Stimulated activated CD8-positive, alpha-beta memory T cell treated with anti-CD3 and anti-CD28 coated beads, Interleukin-4, amount 100 ng/mL, for 1 hour (primary cell): ENCODE measurements at places on chromosomes 1 and 21.

GRCh38 chr1:101131239-101131843, 105.5 kb upstream of the S1PR1 start:
- DNase-seq, result no peak

DNA sequence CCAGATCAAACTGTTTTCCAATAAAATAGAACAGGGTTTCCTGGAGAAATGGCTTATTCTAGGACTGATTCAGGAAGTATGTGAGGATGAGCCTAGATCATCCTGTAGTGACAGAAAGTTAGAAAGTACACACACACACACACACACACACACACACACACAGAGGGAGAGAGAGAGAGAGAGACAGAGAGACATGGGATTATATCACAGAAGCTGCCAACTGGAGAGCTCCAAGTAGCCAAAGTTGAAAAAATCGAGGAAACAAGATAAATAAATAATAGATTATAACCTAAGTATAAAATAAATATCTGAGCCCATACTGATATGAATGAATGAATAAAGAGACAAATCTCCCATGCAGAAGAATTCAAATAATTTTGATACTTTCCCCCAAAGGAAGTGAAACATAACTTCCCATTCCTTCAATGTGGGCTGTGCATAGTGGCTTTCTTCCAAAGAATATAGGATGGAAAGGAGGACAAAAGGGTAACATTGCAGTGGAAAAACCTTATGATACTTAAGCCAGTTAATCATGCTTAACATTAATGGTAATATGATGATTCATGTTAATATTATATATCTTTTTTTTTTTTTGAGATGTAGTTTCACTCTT, 171.6 kb downstream of the NTPCR start:
- DNase-seq, result no peak

DNA sequence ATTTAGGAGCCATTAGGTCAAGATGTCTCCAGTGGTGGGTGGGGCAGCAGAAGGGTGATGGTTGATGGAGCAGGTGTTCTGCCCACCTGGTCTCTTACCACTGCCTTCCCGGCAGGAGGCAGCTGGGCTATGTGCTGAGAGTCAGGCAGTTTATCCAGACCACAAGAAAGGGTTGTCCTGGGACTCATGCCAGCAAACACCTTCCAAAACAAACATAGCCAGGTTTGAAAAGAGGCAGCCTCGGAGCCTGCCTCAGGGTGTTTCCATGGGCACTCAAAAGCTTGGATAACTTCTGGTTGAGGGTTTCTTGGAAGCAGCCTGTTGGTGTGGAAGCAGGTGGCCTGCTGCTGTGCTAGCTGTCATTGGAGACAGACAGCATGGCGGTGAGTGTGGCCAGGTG, 187.2 kb downstream of the PCP4 start:
- DNase-seq, result no peak

DNA sequence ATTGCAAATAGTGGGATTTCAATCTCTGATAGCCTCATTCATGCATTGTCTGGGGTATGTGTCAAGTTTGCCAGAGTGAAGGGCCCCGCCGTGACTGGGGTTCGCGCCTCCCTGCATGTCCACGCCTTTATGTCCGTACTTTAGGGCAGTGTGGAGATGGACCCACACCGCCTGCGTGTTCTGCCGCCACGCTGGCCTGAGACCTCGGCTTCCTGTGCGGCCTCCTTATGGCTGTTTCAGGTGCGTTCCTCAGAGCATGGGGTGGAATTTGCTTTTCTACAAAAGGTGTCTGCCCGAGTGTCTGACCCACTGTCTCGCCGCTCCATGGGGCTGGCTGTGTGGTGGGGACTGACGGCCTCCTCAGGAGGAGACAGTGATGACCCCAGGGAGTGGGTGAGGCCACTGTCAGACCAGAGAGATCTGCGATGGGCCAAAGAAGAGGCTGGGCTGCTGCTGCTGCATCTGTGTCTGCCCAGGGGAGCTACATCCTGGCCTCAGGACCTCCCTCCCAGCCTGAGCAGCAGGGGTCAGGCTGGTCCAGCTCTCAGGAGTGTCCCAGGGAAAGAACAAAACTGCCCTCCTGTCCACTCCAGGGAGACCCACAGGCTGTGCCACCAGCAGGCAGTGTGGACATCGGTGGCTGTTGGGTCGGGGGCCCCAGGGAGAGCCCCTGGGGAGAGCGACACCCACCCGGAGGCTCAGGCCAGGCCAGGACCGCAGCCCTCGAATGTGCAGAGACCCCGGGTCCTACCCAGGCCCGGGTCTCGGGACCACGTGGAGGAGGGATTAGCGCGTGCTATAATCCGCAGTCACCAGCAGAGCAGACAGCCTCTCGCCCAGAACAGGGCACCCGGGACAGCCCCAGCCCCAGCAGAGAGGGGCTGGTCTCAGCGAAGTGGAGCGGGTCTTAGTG, 9.8 kb upstream of the SLC19A1 start:
- DNase-seq, result no peak

DNA sequence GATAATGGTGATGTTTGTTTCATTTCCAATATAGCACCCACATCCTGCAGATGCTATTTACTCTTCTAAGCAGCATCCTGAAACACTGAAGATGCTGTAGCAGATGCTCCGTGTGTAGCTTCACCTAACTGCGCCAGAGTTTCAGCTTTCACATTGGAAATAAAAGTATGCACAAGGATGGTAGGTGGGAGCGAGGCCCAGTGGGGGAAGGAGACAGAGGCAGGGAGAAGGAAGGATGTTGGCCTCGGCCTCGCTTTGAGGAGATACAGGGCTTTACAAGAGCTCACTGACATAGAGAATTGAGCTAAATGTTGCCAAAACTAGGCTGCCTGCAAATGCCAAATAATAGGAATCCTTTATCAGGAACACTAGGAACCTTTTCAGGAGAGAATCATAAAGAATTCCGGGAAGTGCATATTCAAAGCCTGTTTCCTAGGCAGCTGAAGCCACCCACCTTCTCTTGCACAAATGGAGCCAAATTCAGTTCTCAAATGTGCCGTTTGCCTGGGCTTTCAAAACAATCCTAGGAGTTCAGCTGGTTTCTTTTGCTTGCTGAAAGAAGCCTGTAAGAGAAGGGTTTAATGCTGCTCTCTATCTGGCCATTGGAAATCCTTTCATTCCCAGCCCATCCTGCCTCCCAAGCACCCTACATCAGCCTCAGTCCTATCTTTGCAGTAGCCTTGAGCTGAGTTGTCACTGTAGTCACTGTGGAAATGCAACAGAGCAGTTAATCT, 135.4 kb upstream of the ATP1B1 start:
- no peak for DNase-seq

DNA sequence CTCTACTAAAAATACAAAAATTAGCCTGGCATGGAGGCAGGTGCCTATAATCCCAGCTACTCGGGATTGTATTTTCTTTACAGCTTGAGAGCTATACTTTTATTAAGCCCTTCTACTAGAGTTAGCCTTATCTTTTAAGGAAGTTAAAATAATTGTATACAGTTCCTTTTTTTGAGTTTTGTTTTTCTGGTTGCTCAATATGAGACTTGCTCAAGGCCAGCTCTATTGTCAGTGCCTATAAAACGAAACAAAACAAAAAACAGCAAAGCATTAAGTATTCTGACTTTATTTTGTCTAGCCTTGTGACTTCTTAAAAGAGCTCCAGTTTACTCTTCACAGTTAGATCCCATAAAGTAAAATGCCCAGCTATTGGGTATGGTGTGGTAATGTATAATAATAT, 17.2 kb downstream of the PKN2 start:
- no peak for DNase-seq

DNA sequence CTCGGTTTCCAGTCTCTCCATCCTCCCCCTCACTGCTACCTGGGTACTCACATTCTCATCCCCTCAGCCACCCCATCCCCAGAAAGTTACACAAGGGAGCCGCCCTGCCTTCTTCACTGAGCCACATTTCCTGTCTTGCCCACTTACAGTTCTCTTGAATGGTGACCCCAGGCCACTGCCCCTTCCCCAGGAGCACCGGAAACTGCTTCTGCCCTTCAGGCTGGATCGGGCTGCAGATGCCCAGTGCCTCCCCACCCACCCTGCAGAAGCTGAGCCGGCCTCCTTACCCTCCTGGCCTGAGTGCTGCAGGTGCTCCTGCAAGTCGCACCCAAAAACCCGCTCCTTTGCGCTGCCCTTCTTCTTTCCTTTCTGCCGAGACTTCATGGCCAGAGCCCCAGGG, 450 bp downstream of the ARHGAP30 start:
- DNase-seq, result no peak

DNA sequence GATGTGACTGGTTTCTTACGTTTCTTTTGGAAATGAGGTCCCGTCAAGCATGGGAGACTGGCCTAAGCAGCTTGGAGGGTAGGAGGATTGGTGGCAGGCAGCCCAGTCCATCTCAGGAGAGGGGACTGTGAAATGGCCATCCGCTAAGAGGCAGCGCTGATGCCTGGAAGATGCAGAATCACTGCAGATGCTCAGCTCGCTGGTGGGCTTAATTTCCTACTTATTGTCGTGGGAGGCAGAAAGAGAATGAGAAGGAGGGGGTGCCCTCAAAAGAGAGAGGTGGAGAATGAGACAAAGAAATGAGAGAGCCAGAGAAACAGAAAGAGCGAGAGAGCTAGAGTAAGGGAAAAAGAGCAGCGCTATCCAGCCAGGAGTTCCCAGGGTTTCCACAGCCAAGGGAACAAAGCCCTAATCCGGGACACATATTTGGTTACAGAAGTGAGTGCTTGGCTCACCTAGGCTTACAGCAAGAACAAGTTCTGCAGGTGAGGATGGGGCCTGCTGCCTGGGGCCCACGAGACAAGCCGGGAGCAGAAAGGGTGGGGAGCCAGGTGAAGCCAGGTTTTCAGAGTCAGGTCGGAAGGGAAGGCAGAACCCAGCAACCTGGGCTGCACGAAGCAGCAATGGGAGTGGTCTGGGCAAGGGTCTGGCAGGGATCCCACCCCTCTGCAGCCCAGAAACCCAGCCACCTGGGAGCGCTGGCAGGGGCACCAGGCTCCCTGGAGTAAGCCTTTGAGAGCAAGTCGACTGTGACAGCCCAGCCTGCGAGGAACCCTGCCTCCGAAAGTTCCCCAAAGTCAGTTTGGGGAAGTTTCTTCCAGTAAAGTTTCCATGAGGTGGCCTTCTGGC, 5.8 kb downstream of the ECE1 start:
- DNase-seq, result no peak

GRCh38 chr1:109433322-109433721, 7.1 kb upstream of the PSMA5 start:
- no peak for DNase-seq

GRCh38 chr1:54475357-54475881, 69.2 kb upstream of the SSBP3 start:
- no peak for DNase-seq

GRCh38 chr1:85137660-85138059, 63.2 kb downstream of the SYDE2 start:
- no peak for DNase-seq

- no peak for DNase-seq
Observed at GRCh38 chr1:202038688-202039346, 28.4 kb downstream of the ELF3 start.

- DNase-seq, result no peak
Observed at GRCh38 chr21:17554679-17555465, 42.0 kb downstream of the CXADR start.

DNA sequence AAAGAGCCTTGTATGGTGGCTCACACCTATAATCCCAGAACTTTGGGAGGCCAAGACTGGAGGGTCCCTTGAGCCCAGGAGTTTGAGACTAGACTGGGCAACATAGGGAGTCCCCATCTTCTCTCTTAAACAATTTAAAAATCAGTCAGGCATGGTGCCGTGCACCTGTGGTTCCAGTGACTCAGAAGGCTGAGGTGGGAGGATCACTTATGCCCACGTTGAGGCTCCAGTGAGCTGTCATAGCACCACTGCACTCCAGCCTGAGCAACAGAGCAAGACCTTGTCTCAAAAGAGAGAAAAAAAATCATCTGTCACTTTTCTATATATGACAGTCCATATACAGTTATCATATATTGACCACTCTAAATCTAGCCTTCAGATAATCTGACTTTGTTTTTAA, 658.3 kb downstream of the LTN1 start:
- no peak for DNase-seq

DNA sequence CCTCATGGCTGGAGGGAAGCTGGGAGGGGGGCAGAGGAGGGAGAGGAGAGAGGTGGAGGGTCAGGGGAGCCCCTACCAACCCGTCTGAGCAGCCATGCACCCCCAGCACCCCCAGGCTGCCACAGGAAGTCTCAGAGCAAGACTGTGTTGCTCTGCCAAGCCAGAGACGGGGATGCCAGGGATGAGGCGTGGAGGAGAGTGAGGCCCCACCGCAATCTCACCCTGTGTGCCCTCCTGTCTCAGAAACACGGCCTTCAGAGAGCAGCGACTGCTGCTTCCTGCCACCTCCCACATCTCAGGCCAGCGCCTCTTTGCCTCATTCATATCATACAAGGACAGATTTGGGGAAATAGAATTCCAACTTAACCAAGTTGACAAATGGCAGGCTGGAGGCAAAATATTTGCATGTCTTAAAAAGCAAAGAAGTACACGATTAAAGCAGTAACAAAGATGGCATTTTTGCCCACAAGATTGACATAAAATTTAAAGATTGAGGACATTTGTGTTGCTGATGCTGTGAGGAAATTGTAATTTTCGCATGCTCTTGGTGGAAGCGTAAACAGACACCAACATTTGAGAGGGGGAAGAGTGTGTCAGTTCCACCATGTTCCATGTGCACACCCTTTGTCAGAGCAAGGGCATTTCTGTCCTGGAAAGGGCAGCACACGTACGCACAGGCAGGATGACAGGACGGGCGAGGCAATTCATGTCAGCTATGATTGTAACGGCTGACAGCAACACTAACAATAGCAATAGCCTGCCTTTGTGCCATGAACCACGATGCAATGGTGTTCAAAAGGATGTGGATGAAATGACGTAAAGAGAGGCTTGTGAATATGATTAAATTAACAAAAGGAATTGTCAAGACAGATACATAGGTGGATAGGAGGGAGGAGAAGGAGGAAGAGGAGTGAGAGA, 59.0 kb upstream of the BACE2 start:
- DNase-seq, result no peak

DNA sequence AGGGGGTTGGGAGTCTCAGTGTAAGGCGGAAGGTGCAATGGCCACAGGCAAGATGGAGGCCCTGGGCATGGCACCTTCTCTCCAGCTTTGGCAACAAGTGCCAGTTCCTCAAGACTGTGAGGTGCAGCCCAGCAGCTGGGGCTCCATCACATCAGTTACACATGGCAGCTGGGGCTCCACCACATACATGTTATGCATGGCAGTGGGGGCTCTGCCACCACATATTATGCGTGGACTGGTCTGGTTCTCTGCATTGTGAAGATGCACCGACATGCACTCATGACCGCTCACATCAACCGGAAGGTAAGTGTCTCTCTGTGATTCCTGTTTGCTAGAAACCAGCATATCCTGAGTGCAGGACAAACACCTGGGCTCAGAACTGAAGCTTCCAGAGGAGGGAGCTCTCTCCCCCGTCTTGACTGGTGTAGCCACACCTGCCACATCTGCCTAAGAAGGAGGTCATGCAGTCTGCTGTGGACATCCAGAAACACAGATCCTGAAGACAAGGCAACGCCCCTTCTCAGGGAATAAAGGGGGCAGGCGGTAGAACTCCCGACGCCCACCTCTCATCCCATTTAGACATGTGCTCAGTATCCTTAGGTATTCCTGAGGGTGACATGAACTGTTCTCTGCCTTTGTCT, 104.1 kb upstream of the TMPRSS2 start:
- no peak for DNase-seq

GRCh38 chr1:55466373-55466772, 251.2 kb upstream of the USP24 start:
- no peak for DNase-seq
